SK-N-DZ (cell line): ENCODE measurements at places on chromosomes 4 and X.

- DNase-seq = peak; percentile 3
These were observed 10.0 kb downstream of the QRFPR start for GRCh38 chr4:121370729-121371325.

GRCh38 chrX:39720945-39721344, 376.8 kb downstream of the BCOR start:
- DNase-seq = no peak

DNA sequence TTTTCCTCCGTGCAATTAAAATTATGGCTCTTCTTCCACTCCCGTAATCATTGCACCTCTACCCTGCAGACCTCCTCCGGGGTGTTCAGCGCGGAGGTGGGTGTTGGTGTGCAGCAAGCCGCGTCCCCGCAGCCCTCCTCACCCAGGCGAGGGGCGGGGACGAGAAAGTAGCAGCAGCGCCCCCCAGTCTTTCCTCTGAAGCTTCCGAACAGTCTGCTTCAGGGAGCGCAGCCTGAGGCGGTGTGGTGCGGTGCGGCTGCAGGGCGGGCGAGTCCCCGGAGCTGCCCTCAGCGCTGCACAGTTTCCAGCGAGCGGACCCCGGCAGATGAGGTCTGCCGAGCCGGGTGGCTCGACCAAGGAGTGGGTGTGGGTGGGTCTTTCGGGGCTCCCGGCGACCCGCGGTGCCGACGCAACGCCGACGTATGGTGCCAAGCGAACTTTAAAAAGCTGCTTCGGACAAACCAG, at the start of gene FRAS1:
TSS of gene FRAS1 (plus strand) at position 189 of the 465 bp plus-strand sequence. CDS start 687 bp downstream, outside the sequence.
- peak; percentile 76 for DNase-seq

GRCh38 chrX:142483965-142484364, 278.9 kb upstream of the MAGEC2 start:
- DNase-seq = no peak

GRCh38 chr4:28464823-28465222, 1604.2 kb downstream of the STIM2 start:
- no peak for DNase-seq

- DNase-seq = no peak
These were observed 16.1 kb upstream of the TASL start for GRCh38 chrX:30593440-30594200.

- no peak for DNase-seq
These were observed 30.6 kb downstream of the WDR1 start for GRCh38 chr4:10085828-10086505.

DNA sequence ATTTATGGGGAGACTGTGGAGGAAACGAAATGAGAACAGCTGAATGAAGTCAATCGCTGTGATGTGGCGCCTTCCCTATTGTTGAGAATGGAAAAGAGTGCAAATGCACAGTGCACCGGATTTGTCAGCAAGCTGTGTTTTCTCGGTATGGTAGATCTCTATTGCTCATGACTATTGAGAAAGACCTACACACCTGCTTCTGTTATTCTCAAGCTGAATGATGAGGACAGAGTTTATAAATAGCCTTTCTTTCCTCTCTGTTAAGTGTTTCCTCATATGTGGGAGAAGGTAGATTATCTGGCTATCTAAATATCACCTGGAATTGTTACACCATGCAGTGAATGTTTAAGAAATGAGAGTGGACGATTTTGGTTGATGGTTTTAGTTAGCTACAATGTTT, 650.7 kb downstream of the IL1RAPL1 start:
- DNase-seq = no peak

- DNase-seq = no peak
These were observed 79.5 kb downstream of the PCDH18 start for GRCh38 chr4:137452799-137453198.
